Cortex of kidney (tissue), 1 donor: ENCODE measurements at places on chromosomes 2 and 18.

GRCh38 chr2:173978447-173978846 is 13.3 kb upstream of the SP3 start:
- DNase-seq: no peak

DNA sequence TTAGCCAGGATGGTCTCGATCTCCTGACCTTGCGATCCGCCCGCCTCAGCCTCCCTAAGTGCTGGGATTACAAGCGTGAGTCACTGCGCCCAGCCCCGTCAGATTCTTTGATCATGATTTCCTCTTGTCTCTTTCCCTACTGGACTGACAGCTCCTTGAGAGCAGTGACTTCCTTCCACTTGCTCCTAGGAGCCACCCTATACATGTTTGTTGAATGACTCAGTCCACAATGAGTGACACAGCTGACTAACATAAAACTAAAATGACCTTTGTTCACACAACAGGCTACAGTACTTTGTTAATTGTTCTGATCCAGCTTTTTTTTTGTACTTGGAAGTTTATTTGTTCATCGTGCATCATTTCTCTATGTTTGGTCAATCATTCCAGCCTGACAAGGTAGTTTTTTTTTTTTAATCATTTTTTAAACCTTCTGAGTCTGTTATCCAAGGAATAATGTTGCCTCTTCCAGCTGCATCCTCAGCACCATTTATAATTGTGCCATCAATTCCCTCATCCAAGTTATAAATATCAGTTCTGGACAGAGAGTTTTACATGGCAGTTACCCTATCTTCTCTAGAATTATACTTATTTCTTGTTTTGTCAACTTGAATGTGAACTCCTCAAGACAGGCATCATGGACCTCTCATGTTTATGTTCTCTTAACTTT is 42.9 kb upstream of the TUBA3E start:
- no peak for DNase-seq

DNA sequence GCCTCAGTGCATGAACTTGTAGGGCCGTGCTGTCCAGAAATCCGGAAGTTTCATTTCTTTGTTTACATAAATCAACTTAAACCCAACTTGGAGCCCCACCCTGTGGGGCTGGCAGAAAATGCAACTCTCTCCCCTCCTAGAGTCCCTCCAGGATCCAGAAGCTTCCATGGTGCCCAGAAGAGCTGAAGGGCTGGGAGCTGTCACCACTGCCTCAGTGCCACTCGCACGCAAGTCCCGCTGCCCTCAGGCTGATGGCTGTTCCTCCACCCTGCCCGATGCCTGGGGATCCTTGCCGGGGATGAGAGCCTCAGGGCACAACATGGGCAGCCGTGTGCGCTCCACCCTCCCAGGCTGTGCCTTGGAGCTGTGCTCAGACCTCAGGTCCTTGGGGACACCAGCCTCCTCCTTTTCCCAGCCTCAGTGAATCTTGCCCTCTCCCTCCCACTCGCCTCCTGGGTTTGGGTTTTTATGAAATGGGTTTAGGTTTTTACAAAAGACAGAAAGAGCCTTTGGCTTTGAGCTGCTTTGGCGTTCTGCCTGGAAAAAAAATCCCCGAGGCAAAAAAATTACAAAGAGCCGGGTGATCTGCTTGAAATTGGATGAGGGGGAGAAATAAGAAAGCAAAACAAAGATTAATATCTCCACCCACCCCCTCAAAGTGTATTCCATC is 155.2 kb downstream of the TWIST2 start:
- DNase-seq: no peak

- DNase-seq: no peak
Measured at GRCh38 chr2:239025096-239025801, 177.4 kb downstream of the TWIST2 start.

DNA sequence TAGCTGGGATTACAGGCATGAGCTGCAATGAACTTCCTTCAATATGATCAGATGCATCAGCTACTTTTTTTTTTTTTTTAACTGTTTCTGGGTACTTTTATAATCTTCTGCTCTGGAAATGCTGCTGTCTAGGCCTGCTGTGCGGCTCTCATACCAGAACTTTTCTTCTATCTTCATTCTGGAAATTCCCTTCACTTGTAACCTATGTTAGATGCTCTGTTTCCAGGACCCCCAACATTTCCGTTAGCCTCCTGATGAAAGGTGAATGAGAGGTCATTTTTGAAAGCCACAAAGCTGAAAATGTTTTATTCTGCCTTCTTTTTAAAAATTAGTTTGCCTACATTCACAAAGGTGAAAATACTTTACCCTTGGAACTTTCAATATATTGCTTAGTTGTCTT is 8.6 kb downstream of the AGFG1 start:
- no peak for DNase-seq

- DNase-seq: no peak
Measured at GRCh38 chr18:56168049-56168781, 470.2 kb downstream of the TXNL1 start.

GRCh38 chr2:131039535-131039907 is 53.7 kb downstream of the FAM168B start:
- DNase-seq: no peak

DNA sequence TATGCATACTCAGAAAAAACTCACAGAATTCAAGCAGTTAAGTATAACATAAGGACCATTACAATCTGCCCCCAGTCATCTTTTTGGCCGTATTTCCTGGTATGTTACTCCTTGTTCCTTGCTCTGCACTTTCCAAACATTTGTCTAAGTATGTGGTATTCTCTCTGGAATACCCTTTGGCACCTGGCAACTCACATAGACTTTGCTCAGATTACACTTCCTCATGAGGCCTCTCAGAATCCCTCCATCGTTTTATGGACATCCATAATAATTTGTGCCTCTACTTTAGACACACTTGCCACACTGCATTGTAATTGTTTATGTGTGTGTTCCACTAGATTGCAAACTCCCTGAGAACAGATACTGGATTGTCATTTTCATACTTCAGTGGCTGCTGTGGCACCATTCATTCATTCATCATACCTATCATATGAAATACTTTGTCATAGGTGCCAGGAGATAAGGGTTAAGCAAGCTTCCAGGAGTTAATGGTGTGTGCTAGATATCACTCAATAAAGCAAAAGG is 84.0 kb downstream of the HIBCH start:
- no peak for DNase-seq

DNA sequence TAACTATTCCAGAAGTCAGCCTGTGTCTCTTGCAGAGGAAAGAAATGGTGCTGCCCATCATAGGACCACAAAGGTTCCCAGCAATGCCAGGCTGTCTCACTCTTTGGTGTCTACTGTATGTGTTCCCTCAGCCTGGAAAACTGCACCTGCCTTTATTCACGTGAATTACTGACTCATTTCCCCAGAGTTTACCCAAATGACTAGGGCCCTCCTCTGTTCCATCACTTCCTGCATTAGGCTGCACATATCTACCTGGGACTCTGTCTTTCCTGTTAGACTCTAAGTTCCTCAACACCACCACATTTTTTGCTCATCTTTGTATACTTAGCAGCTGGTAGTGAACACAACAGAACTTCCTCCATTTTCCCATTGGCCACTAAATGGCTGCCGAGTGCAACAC is 188.3 kb downstream of the FHOD3 start:
- no peak for DNase-seq

DNA sequence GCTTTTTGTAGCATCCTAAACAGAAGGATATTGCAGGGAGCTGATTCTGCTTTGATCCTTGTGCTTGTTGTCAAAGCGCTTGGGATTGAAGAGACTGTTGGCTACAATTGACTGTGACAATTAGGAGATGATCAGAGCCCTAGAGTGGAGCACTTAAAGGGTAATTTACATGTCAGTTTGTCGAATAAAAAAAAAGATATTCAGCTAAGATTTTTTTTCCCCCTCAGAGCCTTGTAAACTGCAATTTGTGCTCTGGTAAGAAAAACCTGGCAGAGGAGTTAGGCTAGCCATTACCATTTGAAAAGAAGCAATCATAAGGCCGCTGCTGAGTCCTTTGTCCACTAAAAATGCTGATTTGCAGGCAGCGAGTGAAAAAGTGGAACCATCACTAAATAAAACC is 47.8 kb upstream of the ZEB2 start:
- no peak for DNase-seq

- no peak for DNase-seq
Measured at GRCh38 chr18:36355511-36355910, 58.0 kb downstream of the FHOD3 start.

DNA sequence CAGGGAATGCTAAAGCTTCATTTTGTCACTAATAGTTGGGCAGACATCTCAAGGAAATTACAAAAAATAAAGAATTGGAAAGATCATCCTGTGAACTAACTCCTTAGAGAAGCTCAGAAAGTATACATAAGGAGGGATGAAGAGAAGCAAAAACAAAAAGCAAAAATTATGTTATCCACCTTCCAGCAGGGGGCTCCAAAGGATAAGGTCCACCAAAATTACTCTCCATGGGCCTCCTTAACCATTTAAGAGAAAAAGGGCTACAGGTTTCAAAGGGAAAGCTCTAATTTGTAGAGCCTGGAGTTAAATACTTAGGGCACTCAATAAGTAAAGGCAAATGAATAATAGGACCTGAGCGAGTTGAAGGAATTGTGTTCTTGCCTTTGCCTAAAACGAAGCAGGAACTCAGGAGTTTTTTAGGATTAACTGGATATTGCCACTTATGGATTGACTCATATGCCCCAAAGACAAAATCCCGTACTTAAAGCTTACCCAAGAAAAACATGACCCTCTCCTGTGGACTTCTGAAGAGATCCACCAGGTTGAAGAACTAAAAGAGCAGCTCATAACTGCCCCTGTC is 1167.9 kb downstream of the DSC3 start:
- no peak for DNase-seq

DNA sequence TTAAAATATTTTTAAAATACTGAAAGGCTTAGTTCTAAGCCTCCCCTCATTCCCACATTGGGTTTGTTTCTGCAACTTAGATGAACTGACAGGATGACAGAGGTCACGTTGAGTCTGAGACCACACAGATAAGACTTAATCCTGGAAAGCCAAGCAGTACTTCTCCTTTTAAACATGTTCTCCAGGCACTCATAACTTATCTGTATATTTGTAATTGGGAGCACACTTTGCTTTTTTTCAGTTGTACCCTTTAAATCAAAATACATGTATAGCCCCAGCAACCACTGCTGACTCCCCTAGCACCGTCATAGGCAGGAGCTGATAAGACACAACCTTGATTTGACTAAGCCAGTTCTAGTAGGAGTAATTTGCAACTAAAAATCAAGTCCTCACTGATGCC is 394.8 kb downstream of the PID1 start:
- no peak for DNase-seq

DNA sequence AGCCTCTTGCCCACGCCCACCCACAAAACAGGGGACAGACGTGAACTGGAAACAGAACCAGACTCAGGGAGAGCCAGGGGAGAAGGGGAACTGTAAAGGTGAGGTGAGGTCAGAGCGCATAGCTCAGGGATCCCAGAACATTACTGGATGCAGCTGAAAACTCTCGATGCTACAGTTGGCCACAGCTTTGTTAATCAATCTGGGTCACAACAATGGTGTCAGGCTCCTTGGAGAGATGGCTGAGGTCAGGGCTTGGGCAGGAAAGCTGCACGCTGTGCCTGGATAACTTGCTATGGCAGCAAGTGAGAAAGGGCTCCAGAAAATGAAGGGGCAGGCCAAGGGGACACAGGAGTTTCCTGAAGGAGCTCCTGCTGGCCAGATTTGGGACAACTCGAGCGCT is 263.3 kb downstream of the TFCP2L1 start:
- DNase-seq: no peak
